ENCODE measurements at places on chromosomes 2 and 18.
A peak's percentile ranks its signal among the peaks of the same experiment; 100 is the strongest.

- DNase-seq = no peak
Observed at GRCh38 chr2:52500561-52500960, 1267.0 kb upstream of the CHAC2 start.

- DNase-seq = no peak
Observed at GRCh38 chr2:232662486-232663260, 29.3 kb downstream of the EFHD1 start.

GRCh38 chr2:215750763-215751162, 262.6 kb downstream of the MREG start:
- DNase-seq = no peak

DNA sequence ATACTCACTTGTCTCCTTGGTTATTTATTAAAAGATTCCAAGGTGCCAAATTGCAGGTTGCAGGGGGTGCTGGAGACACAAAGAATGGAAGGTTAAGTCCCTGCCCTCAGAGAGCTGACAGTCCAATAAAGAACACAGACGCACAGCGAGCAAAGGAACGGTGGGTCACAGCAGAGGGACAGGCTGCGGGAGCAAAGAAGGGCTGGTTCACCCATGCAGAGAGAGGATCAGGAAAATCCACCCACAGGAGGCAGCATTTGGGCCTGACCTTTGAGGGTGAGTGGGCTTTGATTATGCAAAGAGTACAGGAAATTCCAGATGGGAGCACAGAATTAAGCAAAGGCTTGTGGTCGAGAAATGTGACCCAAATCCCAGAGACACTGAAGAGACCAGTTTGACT, 45.0 kb downstream of the ZBTB7C start:
- DNase-seq = no peak

GRCh38 chr18:68484241-68484640, 230.7 kb downstream of the TMX3 start:
- DNase-seq = peak; percentile 1
